ENCODE measurements at places on chromosomes 6 and 20.

GRCh38 chr6:110646419-110646698 is 168.9 kb downstream of the CDK19 start:
- DNase-seq = no peak

- no peak for DNase-seq
These were observed 24.1 kb downstream of the SUPT3H start for GRCh38 chr6:45353654-45354053.

DNA sequence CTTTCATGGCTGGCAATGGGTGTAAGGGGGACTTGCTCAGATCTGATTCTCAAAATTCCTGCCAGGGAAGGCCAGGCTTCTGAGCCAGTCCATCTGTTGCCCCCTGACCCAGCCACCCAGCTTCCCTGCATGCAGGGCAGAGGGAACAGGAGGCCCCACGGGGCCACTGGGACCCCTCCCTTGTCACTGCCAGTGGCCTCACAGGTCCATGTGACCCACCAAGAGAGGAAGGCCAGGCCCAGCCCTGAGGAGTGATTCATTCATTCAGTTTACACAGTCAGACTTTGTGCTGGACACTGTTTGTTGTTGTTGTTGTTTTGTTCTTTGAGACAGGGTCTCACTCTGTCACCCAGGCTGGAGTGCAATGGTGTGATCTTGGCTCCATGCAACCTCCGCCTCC is 39.5 kb downstream of the UBE2V1 start:
- DNase-seq = no peak

DNA sequence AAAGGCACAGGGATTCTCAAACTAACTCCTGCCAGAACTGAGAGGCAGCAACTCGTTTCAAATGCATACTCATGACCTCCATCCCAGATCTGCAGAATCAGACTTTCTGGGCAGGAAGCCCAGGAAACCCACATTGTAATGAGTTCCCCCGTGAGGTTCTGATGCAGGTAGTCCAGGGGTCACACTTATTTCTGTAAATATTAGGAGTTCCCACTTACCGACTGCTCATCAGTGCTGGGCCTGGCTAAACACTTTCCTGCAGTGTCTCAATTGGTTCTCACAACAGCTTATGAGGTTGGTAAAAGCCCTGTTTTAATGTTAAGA is 11.6 kb downstream of the DUSP15 start:
- no peak for DNase-seq

- no peak for DNase-seq
These were observed 81.7 kb upstream of the MAFB start for GRCh38 chr20:40770564-40771307.

- no peak for DNase-seq
These were observed 144.6 kb upstream of the AGPAT4 start for GRCh38 chr6:161418463-161418945.

GRCh38 chr6:53922539-53922981 is 127.8 kb downstream of the LRRC1 start:
- no peak for DNase-seq

DNA sequence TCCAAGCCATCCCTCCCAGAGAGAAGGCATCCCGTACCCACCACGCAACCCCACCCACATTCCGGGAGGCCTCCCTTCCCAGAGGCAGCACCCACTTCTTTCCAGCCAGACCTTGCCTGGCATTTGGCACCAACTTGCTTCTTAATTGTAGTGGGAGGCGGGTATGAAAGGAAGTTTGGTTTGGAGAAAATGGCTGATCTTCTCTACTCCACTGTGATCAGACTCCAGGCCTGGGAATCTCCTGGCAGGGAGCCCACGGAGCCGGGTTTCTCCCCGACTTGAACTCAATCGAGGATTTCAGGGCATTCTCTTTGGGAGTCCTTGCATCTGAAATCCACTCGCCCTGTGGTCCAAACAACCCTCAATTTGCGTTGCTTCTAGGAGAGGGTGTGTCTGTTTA is 107.1 kb downstream of the ZDHHC14 start:
- DNase-seq = no peak

DNA sequence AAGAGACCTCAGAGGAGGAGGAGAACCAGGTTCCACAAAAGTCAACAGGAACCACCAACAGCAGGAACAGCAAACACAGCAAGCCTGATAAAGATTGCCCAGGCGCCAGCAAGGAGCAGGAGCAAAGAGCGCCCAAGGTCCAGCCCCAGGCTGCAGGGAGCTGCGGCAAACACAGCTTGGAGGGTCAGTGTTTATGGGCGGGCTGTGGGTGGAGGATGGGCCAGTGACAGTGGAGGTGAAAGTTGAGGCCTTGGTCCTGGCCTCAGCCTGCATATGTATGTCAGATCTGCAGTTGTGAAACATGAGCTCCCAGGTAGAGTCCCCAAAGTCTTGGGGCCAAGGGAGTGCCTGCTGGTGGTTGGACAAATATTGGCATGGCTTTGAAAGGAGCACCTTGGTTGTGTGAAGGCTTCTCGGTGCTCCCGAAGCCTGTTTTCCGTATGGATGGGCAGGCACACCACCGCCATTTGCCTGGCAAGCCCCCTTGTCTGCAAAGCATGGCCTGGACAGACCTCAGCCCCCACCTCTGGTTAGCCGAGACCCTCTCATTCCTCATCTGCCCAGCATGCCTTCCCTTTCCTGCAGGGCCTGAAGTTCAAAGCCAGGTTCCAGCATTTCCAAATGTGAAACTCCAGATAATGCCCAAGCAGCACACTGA is 2.0 kb upstream of the CAPN11 start:
- DNase-seq = no peak

DNA sequence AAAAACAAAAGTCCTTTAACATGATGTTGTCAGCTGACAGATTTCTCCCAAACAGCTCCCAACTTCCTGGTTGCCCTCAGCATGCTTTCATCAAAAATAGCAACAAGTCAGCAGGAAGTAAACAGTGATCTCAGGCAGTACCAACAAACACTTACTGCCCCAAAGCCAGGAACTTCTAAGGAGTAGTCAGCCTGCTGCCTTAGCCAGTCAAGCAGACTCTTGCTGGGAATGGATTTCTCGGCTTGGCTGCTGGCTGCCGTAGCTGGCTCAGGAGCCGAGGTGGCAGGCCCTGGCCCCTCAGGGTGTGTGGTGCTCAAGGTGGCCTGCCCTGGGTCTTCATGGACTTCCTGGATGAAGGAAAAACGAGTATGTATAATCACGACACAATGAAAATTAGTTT is 46.6 kb upstream of the EMILIN3 start:
- DNase-seq = no peak

- DNase-seq = no peak
These were observed 1.8 kb downstream of the ZBTB9 start for GRCh38 chr6:33456156-33456555.

GRCh38 chr6:54053881-54054391 is 57.3 kb upstream of the MLIP start:
- no peak for DNase-seq

DNA sequence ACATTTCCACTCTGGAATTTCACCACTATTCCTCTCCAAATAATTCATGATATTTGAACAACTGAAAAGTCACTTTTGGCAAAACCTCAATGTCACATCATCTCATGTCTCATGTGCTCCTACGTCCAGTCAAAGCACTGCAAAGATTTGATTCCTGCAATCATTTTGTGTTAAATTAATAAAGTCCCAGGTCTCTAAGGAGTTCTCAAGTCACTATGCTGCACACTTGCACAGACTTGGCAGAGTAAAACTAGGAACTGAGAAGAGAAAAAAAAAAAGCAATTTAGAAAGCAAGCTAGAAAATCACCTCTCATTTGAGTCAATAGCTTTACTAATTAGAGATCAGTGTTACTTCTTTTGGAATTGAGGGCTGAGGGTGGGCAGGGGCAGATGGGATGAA is 11.2 kb downstream of the TBX18 start:
- no peak for DNase-seq

- DNase-seq = no peak
These were observed 67.9 kb upstream of the MLIP start for GRCh38 chr6:54043360-54043759.

- DNase-seq = no peak
These were observed 45.4 kb downstream of the SSR1 start for GRCh38 chr6:7267466-7268091.

DNA sequence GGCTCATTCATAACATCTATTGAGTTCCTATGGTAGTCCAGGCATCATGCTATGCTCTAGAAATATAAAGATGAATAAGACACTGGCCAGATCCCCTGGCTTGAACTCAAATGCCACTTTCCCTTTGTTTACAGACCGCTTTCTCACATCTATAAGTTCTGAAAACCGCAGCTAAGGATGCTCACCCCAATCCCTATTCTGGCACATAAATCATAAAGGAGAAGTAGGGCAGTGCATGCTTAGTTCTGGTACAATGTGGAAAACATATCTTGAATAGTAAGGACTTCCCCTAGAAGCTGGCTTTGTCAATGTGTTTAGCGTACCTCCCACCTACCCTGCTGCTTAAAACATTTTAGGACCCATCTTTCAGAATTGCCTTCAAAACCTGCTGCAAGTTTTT is 26.4 kb downstream of the MRS2 start:
- no peak for DNase-seq

GRCh38 chr6:125439512-125439911 is 137.7 kb upstream of the HDDC2 start:
- DNase-seq = no peak

DNA sequence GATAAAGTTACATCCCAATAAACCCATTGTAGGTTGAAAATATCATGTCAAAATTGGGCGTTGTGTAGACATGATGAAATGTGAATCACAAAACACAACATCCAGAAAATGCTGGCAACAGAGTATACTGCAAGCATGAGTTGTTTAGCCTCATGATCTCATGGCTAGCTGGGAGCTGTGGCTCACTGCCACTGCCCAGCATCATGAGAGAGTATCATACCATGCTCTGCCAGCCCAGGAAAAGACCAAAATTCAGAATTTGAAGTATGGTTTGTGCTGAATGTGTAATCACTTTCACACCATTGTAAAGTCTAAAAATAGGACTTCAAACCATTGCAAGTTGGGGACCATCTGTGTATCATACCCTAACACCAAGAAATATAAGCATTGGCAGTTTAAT is 45.2 kb upstream of the SMAP1 start:
- DNase-seq = no peak

DNA sequence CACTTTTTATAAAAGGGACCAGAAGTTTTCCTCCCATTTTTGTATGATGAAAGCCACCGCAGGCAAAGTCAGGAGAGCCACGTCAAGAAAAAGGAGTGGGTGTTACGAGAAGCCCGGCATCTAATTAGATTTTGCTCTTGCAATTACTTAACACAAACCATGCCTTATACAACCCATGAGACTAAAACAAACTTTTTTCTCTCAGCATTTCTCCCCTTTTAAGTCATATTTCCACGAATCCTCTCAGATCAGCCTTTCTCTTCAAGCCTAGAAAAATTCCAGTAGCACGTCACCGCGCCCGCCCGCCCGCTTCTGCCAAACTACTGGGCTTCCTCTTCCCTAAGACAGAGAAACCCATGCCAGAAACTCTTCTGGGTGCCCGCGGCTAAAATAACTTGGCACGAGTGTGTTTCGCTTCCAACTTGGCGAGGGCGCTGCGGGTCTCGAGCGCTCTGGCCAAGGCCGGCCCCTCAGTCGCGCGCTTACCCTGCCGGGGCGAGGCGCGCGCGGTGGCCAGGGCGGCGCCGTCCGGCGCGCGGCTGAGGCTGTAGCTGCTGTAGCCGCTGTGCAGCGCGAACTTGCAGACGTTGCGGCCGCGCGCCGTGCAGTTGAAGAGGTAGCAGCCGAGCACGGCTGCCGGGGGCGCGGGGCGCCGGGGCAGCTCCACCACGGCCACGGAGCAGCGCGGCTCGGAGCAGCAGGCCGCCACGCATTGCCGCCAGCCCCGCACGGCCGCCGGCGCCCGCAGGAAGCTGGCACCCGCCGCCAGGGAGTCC is 1.0 kb downstream of the LRP11 start:
- no peak for DNase-seq

DNA sequence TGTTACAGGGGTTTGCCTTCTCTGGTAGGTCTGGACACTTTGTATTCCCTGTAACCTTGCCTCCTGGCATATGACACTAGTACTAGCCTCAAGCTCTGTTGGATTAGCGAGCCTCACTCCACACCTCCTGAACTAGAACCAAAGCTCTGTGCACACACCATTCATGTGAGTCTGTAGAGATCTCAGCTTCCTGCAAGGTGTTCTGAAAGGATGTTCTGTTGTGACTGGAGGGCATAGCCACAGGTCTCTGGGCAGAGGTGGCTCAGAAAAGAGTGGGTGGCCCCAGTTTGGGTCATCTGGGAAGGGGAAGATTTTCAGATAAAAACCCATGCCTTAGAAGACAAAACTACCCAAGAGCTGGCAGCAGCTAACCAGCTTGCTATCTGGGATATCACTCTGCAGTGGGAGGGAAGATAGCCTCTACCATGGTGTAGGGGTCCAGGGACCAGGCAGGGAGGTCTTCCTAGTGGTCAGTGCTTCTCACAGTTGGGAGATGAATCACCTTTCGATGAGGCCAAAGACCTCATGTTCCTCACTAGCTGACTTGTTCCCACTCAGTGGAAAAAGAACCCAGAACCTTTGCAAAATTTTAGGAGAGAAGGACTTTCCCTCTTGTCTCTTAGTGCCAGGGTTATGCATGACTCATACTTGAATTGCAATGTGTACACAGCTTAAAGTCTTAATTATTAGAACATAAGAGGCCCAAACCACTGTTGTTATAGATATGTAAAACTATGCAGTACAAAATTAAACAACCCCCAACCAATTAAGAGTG is 41.4 kb downstream of the HLA-F start:
- no peak for DNase-seq

DNA sequence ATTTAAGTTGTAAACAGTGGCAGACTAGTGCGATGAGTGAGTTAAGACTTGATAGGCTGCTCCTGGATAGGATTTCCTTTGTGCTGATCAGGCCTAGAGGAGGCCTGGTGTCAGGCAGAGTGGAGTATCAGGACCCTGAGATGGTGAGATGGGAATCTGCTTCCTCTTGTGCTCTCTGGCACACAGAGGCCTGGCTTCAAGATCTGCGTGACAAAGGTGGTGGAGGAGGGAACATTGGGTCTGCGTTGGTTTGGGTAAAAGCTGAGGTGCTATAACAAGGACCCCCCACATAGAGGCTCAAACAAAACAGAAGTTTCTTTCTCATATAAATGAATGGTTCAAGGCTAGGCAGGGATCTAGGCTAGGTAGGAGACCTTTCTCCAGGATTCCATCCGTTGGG is 20.3 kb downstream of the SCAND1 start:
- no peak for DNase-seq

GRCh38 chr6:14921878-14922671 is 323.8 kb upstream of the JARID2 start:
- no peak for DNase-seq

GRCh38 chr20:48826883-48827771 is 672 bp downstream of the PREX1 start:
- DNase-seq = no peak

- no peak for DNase-seq
These were observed 23.8 kb downstream of the SAYSD1 start for GRCh38 chr6:39091220-39091619.

- no peak for DNase-seq
These were observed 12.4 kb downstream of the LY86 start for GRCh38 chr6:6600875-6601274.

GRCh38 chr6:158816803-158817727 is 2.1 kb downstream of the EZR start:
- no peak for DNase-seq

GRCh38 chr6:110475066-110475653 is 1.3 kb downstream of the SLC22A16 start:
- DNase-seq = no peak

GRCh38 chr20:58760856-58761255 is 68.3 kb downstream of the NPEPL1 start:
- no peak for DNase-seq

Measured in stimulated activated CD4-positive, alpha-beta T cell treated with anti-CD3 and anti-CD28 coated beads, TNF-alpha, amount 100 ng/mL, for 24 hours (primary cell).